AG20443 (cell line): ENCODE measurements at places on chromosomes 4 and X.

DNA sequence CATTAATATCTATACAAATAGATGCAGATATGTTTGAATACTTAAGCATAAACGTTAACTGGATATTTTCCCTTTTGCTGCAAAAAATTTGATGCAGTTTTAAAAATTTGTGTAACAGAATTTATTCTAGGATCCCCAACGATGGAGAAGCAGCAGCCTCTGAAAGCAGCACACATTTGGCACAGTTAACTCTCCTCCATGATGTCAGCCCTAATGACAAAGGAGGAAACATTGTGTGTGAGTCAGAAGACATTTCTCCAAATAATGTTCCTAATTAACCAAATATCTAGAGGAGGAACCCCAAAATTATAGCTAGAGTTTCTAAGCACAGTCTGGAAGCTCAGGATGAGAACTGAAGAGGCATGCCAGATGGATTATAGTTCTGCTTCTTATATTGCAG is 281.9 kb upstream of the MAD2L1 start:
- peak; percentile 11 for DNase-seq

GRCh38 chrX:37854148-37854547 is 6.8 kb upstream of the DYNLT3 start:
- no peak for DNase-seq

DNA sequence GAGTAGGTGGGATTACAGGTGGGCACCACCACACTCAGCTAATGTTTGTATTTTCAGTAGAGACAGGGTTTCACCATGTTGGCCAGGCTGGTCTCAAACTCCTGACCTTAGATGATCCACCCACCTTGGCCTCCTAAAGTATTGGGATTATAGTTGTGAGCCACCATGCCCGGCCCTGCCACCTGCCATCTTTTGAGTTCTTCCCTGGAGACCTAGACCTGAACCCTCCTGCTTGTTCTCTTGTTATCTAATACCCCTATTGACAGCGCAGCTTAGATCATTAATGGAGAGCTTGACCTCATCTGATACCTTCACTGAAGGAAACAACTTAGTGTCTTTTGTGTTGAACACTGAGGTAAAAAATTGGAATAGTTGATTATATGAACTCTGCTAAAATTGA is 53.6 kb downstream of the HTT start:
- no peak for DNase-seq

GRCh38 chr4:123878976-123879375 is 482.4 kb downstream of the SPRY1 start:
- DNase-seq, result no peak

DNA sequence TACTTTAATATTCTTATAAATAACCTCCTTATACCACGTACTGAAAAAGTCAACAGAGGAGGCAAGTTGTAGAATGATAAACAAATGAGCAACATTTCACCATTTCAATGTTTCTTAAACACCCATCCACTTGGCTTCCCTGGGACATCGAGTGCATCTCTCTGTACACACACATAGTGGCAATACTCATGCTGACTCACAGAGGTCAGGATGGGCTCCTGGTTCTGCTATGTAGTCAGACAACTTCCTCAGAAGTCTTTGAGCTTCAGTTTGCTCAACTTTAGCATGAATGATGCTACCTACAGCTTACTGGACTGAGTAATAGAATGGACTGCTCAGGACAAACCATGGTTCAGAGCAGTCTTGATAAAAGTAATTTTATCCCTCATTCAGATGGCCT is 56.9 kb downstream of the MAD2L1 start:
- DNase-seq, result peak; percentile 55
